ENCODE measurements at places on chromosomes 7 and 10.

DNA sequence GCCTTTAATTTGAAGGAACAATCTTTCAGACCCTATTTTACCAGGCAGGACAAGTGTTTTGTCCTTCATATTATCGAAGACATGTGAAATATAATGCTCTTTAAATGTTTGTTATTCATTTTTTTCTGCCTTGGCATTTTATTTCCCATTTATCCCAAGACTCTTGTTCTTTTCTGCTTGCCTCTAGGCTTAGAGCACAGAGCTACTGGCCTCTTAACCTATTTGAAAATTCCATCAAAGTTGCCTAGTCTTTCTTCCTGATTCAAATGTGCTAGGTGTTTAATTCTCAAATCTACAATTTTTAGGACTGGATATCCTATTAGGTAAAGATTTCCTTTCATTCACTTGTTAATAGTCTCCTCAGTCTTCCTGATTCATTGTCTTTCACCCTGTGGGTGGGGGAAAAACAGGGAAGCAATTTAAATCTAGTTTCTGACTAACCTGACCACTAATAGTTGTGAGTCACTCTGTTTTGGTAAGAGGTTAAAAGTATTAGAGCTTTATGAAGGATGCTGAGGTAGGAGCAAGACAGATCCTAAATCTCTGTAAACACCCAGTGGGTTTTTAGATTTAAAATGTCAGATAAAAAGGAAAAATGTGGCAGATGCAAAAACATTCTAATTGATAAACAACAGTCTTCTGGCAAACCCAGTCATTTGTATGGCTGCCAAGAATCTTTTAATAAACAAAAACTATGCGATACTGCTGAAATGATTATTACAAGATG, 1.5 kb downstream of the LIPK start:
- no peak for DNase-seq

DNA sequence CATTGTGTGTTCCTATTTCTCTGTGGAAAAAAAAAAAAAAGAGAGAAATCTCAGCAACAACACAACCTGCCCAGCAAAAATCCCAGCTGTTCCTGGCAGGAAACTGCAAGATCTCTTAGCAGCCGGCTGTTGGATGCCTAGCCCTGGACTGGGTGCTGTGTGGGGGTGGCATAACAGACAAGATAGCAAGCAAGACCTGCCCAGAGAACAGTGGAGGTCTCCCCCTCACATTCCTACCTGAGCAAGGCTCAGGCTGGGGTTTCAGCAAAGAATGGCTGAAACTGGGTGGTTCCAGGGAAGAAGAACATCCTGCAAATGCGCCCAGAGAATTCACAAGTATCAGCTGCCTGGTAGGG, 248.8 kb upstream of the ZMIZ1 start:
- DNase-seq, result no peak

- no peak for DNase-seq
Observed at GRCh38 chr10:125333769-125334168, 173.4 kb upstream of the CTBP2 start.

DNA sequence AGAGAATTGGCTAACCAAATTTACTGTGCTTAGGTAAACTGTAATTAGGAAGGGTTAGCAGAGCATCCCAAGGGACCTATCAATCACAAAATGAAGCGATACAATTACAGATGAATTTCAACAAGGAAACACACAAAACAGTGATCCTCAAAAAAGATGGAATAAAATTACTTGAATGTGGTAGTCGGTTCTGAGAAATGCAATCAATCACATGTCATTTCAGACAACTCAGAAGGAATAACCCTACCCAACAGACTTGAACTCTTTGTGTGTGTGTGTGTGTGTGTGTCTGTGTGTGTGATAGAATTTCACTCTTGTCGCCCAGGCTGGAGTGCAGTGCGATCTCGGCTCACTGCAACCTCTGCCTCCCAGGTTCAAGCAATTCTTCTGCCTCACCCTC, 43.5 kb downstream of the ST8SIA6 start:
- DNase-seq, result no peak

DNA sequence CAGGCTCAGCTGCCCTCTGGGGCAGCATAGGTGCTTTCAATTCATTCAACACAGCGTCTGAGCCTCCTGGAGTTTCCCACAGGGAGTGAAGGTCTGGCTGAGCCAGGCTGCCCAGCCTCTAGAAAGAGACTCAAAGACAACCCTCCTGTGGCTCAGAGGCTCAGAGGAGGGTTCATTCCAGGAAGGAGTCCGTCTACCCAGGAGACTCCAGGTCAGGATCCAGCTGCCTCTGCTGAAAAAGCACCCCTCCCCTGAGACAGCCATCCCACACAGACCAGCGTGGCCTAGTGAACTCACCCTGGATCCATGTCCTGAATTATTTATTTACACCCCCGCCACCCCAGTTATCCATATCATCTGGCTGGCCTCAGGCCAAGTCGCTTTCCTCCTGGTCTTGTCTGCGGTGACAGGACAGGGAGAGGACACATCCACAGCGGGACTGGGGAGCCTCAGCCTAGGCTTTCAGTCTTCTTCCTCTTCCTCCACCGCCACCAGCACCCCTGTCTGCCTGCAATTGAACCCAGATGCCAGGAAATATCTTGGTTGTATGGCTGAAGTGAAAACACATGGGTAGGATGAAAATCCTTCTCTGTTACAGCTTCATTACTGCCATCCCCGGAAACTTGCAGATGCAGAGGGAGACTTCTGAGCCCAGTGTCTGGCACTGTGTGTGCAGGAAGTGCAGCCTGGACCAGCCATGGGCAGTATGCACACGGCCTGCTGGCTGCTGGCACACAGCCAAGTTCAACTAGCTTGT, 44.0 kb upstream of the COL13A1 start:
- no peak for DNase-seq

DNA sequence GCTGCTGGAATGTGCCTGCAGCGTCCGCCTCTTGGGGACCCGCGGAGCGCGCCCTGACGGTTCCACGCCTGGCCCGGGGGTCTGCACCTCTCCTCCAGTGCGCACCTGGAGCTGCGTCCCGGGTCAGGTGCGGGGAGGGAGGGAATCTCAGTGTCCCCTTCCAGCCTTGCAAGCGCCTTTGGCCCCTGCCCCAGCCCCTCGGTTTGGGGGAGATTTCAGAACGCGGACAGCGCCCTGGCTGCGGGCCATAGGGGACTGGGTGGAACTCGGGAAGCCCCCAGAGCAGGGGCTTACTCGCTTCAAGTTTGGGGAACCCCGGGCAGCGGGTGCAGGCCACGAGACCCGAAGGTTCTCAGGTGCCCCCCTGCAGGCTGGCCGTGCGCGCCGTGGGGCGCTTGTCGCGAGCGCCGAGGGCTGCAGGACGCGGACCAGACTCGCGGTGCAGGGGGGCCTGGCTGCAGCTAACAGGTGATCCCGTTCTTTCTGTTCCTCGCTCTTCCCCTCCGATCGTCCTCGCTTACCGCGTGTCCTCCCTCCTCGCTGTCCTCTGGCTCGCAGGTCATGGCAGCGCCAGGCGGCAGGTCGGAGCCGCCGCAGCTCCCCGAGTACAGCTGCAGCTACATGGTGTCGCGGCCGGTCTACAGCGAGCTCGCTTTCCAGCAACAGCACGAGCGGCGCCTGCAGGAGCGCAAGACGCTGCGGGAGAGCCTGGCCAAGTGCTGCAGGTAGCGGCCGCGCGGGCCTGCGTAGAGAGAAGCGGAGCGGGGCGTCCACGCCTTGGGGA, 645 bp downstream of the SLC26A4 start:
- peak; percentile 31 for DNase-seq

GRCh38 chr7:47574482-47575329, 7.2 kb downstream of the TNS3 start:
- DNase-seq, result no peak

DNA sequence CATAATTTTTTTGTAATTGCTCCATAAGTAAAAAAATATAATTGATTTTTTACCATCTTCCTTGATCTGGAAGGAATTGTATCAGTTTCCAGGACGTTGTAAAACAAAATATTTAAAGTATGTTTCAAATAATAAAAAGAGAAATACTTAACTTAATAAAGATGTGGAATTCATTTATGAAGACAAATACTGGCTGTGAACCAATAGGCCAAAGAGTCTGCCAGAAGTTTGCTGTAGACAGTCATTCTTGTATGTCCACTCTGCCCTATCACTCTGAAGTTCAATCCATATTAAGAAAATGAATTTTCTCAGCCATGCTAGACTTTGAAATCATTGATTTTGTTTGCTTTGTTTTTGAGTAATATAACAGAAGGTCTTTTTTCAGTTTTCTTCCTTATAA, 256.4 kb downstream of the TRIL start:
- DNase-seq, result no peak

DNA sequence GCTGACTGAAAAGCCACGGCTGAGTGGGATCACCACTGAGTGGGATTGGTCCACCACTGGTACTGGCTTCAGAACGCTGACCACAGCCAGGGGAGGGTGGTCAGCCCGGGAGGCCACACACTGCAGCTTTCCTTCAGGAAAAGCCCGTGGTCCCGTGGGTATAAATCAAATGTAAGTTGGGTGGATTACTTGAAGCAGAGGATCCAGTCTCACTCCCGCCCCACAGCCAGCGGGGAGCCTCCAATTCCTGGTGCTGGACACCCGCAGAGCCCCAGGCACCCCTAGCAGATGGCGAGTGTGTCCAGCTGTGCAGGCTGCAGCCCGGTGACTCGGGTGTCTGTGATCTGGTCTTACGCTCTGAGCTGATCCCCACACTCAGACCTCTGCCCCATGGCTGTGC, 231.1 kb upstream of the ZNF32 start:
- no peak for DNase-seq

DNA sequence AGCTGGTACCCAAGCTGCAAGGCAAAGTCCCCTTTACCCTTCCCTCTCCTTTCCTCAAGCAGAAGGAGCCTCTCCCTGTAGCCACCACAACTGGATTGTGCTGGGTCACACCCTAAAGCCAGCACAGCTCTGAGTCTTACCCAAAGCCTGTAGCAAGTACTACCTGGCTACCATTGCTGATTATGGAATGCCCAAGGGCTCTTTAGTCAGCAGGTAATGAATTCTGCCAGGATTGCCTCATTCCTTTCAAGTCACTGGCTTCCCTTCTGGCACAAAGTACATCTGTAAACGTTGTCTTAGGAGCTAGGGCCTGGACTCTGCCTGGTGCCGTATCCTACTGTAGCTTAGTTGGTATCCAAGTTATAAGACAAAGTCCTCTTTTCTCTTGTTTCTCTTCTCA, 52.0 kb downstream of the FAS start:
- no peak for DNase-seq

All from hindlimb muscle (tissue), 1 donor.